ENCODE measurements at places on chromosomes 6 and 20.
A peak's percentile ranks its signal among the peaks of the same experiment; 100 is the strongest.

DNA sequence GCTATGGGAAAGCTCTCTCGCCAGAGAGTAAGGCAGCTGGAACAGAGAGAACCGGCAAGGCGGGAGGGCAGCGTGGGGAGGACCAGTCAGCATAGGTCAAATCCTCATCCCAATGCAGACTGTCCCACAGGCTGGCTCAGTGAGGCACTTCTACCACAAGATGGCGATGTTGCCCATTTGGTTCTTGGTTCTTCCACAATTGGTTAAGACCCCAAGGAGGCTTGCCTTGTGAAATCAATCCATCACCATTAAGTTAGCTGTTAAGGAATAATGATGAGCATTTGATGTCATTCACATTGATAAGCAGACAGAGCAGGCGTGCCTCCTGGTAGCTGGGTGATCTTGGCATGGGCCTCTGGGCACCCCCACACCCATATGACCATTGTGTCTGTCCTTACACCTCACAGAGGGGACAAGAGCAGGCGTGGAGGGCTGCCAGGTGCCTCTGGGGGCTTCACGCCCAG, 2.4 kb downstream of the CSTL1 start:
- DNase-seq = peak; percentile 73

GRCh38 chr6:35698858-35699257, 10.1 kb upstream of the FKBP5 start:
- DNase-seq = no peak

- DNase-seq = no peak
Observed at GRCh38 chr6:81633391-81633790, 119.1 kb downstream of the TENT5A start.

GRCh38 chr6:6892744-6893583, 214.8 kb upstream of the RREB1 start:
- DNase-seq = no peak

- peak; percentile 56 for DNase-seq
Observed at GRCh38 chr6:136784910-136785746, 7.1 kb downstream of the MAP3K5 start.

- DNase-seq = no peak
Observed at GRCh38 chr20:62805155-62805710, 598 bp downstream of the OGFR start.

- DNase-seq = no peak
Observed at GRCh38 chr6:20202324-20202658, 10.0 kb downstream of the MBOAT1 start.

DNA sequence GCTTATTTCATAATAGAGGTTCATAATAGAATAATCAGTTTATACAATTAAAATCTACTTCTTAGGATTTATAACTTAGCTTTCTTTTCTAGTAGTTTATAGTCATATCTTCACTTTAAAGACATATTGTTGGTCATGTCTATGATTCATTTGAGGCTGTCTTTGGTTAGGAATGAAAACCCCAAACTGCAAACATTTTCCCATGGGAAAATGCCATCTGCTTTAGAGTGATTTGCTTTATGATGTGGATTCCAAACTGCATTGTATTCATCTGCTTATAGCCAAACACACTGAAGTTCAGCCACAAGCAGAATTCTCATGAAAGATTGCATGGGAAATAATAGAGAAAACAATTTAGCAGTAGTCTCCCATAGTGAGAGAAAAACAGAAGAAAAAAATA, 128.0 kb downstream of the RFPL4B start:
- DNase-seq = no peak

- DNase-seq = no peak
Observed at GRCh38 chr20:61278296-61278695, 26.2 kb downstream of the CDH4 start.

DNA sequence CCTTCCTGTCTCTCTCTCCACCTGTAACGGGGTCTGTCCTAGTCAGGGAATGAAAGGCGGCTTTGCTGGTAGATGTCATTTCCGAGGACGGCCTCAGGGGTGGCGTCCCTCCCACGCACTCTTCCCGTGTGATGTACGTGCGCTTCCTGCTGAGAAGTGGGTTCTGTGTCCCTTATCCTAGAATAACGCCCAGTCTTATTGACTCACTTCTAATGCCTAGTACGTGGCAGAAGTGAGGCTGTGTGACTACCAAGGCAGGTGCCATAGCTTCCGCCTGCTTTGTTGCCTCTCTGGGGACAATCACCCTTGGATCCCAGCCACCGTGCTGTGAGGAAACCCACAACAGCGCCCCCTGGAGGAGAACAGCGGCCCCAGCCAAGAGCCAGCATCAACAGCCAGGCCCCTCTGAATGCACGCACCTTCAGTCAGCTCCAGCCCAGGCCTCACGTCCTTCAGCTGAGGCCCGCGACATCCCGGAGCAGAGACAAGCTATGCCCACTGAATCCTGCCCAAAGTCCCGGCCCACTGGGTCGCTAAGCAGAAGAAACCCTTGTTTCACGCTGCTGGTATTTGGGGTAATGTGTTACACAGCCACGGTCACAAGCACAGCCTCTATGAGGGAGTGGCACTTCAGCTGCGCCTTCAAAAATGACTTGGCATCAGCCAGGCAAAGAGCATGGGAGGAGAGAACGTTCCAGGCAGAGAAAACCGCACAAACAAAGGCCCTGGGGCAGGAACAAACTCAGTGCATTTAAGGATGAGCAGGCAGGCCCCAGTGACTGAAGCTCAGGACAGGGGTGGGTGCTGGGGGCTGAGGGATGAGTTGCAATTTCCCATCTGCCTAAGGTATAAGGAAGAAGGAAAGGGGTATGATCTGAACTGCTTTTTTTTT, 224.2 kb downstream of the NFATC2 start:
- peak; percentile 72 for DNase-seq

GRCh38 chr20:60857708-60858107, 394.4 kb upstream of the CDH4 start:
- no peak for DNase-seq

DNA sequence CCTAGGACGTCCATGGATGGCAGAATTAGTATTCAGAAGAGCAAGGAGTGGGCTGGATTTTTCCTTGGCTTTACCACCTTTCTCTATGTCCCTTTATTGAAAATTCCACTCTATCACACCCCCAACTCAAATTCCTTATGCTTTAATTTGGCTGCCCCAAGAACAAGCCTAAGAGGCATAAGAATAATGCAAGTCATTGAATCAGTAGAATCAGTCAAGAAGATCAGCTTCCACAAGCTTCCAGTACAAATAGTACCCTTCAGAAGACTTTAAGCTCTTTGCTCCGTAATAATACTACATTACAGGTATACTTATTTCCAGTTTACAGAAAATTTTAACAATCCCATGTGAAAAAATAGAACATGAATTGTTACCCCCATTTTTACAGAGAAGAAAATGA, 51.0 kb upstream of the SNAP25 start:
- DNase-seq = no peak

- no peak for DNase-seq
Observed at GRCh38 chr6:22614547-22614946, 45.2 kb downstream of the HDGFL1 start.

- DNase-seq = no peak
Observed at GRCh38 chr6:139156102-139156501, 21.2 kb downstream of the HECA start.

GRCh38 chr6:91105532-91105931, 518.7 kb upstream of the MAP3K7 start:
- no peak for DNase-seq

DNA sequence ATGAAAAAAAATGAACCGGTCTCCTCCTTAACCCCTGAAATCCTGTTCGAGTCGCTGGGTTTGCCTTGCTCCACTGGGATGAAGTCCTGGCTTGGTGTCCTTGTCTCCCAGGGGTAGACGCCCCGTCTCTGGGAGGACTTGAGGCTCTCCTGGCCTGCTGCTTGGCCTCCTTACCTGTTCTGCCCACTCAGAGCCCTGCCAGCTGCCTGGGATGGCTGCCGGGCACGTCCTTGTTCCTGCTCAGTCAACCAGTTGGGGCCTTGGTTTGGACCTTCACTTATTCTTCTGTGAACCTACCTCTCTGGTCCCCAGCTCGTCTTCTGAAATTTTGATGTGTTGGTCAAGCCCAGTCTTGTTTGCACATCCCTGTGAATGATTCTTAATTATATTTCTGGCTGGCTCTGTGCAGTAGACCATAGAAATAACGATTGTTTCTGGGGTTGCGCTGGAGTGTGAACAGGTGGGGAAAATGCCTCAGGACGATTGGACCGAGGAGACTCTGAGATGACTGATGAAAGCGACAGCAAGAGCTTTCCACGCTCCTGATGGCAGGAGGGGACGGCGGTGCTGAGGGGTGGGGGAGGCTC, 126.5 kb upstream of the ESR1 start:
- DNase-seq = no peak

GRCh38 chr6:36727505-36728021, 29.9 kb downstream of the RAB44 start:
- no peak for DNase-seq

- DNase-seq = no peak
Observed at GRCh38 chr6:35541836-35542235, 29.1 kb upstream of the TULP1 start.

DNA sequence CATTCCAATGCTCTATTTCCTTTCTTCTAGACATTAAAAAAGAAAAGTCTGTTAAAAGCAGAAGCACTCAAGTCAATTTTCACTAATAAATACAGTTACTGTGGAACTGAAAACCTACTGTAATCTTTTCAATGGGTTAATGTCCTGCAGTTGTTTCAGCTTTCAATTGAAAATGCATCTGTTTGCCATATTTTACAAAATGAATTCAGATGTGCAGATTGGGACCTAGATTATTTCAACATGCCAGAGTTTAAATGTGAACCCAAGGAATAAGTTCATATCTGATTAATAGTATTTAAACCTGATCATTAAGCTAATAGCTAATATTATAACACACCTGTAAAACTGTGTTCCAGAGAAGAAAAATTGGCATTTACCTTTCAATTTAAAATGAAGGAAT, 9.7 kb downstream of the SUPT3H start:
- DNase-seq = no peak

GRCh38 chr6:1436334-1437306, 47.2 kb downstream of the FOXF2 start:
- peak; percentile 34 for DNase-seq

GRCh38 chr6:144416773-144417172, 131.6 kb downstream of the UTRN start:
- no peak for DNase-seq

GRCh38 chr20:56558968-56559367, 25.9 kb downstream of the FAM209B start:
- DNase-seq = no peak

GRCh38 chr20:19368351-19368750, 155.9 kb downstream of the SLC24A3 start:
- no peak for DNase-seq

GRCh38 chr6:73675466-73676098, 20.4 kb upstream of the CD109 start:
- DNase-seq = peak; percentile 78

GRCh38 chr6:41228616-41229015, 467 bp downstream of the TREML4 start:
- no peak for DNase-seq

DNA sequence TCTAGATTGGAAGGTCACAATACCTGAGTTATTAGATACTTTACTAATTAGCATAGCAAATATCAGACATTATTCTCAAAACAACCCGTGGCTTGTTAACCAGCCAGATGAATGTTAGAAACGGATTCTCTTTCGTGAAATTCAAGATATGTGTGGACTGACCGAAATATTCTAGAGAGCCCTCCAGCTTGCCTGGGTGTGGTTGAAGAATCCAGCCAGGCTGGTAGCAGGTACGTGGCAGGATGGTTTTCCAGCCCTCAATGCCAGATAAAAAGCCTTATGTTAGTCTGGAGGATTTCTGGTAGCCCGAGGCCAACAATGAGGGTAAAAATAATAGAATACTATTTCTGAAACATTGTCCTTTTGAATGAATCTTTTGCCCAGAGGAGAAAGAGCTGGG, 19.3 kb downstream of the ECT2L start:
- no peak for DNase-seq

DNA sequence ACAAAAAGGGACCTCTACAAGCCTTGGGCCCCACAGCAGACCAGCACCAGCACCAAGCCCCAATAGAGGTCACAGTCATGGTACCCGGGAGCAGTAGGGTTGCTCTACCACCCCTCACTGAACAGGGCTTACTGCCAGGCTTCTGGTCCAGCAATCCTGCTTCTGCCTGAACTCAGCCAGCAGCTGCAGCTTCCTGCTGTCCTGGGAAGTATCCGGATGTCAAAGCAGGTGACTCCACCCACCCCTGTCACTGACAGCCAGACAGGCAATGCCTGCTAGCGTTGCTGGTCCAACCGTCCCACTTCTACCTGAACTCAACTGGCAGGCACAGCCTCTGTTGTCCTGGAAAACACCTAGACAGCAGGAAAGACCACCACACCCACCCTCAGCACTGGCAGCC, 47.0 kb upstream of the PCSK2 start:
- DNase-seq = no peak

DNA sequence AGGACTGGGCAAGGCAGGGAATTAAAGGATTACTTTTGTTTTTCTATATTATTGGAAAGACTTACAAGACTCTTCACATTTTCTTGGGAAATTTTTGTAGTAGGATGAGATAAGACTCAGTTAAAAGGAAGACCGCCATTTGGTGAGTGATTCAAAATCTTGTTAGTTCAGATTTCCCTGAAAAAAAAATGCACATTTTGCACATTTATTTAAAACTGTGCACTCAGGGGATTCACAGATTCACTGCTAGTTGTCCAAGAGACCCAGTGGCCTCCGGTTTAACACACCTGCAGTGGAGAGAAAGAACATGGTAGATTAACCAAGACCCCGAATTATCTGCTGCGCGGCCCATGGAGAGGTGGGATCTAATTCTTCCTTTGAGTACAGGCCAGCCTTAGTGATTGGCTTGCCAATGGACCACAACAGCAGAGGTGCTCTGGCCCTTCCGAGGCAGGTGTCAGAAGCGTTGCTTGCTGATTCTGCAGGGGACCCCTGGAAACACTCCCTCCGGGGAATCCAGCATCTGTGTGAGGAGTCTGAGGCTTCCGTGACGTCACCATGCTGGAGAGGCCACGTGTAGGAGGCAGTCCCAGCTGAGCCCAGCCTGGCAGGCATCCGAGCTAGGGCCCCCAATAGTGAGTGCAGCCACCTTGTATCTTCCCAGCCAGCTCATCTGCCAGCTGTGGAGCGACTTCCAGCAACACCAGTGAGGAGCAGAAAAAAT, 68.9 kb downstream of the ZNF217 start:
- no peak for DNase-seq

GRCh38 chr6:162543221-162543620, 184.3 kb downstream of the PRKN start:
- DNase-seq = no peak

- no peak for DNase-seq
Observed at GRCh38 chr6:99276747-99277146, 72.7 kb downstream of the FAXC start.

DNA sequence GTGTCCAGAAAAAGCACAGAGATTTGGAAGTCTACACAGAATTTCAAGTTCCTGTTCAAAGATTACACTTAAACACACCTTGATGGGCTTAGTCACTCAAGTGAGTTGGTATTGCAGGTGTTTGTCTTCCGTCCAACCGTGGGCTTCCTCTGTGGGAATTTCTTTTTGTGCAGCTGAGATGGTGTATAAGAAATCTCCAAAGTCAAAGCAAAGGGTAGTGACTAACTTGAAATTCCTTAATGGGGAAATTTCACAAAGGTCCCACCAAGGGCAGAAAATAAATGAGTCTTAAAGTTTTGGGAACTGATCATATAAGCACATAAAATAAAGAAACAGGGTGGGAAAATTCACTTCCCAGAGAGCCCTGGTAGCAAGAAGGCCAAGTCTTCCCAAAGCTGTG, 102.0 kb upstream of the TNFAIP3 start:
- DNase-seq = no peak
